ENCODE measurements at places on chromosomes 7 and 10.

DNA sequence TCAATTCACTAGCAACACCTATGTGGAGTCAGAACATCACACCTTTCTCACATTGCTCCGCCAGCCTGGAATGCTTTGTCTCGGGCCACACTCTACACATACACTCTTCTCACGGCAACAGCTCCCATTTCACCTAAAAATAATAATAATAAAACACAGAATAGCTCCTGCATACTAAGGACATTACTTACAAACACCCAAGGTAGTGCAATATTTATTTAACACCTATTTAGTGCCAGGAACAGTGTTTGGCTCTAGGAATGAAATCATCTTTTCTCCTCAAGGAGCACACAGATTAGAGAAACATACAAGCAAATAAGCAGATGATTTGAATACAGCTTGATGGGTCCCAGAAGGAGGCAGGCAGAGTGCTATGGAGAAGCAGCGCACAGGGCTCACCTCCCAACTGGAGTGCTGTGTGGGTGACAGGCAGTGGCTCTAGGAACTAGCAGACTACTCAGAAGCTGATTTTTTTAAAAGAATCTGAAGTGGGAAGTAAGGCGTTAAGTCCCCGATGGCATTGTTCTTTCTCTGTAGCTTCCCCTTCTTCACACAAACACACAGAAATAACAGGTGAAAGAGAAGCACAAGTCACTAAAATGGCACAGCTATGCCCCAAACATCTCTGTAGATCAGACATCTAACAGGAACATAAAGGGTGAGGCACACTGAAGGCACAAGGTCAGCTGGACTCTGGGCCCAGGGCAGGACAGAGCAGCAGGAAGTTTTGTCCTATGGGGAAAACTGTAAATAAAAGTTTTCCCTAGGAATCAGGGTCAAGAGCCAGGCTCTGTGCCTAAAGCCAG lies 16.7 kb downstream of the USP6NL start:
- no peak for DNase-seq

DNA sequence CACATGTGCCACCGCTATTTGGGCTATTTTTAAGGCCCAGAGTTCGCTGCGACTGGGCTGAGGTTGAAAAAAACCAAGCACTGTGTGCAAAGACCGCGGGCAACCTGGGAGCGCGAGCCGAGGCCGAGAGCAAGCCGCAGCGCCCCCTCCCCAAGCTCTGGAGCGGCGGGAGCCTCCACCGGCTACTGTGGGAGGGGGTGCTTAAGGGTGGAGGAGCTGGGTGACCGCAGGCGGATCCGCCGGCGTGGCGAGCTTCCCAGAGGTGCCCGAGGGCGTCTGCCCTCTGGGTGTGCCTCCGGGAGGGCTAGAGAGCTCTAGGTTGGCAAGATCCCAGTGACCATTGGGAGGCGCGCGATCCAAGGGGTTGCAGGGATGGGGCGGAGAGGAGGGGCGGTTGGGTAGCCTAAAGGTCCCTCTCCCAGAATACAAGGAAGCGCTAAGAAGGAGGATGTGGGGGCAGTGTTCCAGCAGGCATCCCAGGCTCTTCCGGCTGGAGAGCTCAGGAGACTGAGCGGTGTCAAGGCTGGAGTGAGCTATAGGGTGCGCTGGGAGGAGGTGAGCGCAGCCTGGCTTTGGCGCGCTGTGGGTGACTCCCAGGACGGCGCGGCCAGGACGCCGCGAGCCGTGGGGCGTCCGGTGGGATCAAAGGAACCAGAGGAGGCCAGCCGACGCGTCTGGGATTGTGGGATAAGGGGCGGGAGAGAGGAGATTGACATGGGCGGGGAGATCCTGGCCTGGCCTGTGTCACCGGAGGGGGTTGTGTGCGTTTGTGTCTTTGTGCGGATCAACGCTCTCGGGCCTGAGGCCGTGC lies 8.0 kb downstream of the DLX5 start:
- DNase-seq: no peak

- DNase-seq: no peak
Observed at GRCh38 chr10:128973221-128973620, 493.8 kb upstream of the MGMT start.

- no peak for DNase-seq
Observed at GRCh38 chr7:151663382-151664100, 143.8 kb upstream of the RHEB start.

- no peak for DNase-seq
Observed at GRCh38 chr10:75396631-75397495, 4.7 kb downstream of the ZNF503 start.

DNA sequence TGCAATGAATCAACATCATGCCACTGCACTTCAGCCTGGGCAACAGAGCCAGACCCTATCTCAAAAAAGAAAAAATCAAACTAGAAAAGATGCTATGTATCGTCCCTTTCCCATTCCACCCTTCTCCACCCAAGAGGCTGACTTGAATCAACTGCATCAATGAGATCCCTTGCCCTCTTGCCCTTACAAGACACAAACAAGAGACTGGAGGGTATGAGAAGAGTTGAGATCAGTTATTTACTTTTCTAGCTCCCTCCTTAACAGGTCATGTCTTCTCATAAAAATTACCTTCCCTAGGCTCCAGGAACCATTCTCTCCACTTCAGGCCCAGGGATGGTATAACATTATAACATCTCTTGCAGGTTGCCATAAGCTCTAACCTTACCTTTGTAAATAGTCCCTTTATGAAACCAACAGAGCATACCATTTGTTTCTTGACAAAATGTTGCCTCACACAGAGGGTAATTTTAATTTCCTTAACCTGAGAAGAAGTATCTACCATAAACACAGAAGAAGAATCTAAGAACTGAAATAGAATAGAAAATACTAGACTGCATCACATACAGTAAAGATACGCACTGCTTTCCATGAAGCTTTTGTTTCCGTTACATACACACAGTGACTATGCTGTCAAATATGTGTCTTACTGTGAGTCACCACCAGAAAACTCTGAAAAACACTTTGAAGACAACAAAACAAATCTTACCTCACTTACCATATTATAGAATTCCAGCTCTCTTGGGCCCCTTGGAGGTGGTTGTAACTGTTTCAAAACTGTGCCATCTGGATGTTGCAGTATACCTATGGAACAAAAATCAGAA lies 30.5 kb downstream of the IPMK start:
- peak; percentile 8 for DNase-seq

GRCh38 chr10:676178-676577 lies 13.3 kb downstream of the DIP2C start:
- no peak for DNase-seq

- DNase-seq: no peak
Observed at GRCh38 chr10:51433949-51434475, 265.4 kb downstream of the CSTF2T start.

GRCh38 chr10:61486738-61487396 lies 33.7 kb upstream of the TMEM26 start:
- no peak for DNase-seq

- DNase-seq: no peak
Observed at GRCh38 chr10:48365668-48366067, 59.2 kb downstream of the MAPK8 start.

DNA sequence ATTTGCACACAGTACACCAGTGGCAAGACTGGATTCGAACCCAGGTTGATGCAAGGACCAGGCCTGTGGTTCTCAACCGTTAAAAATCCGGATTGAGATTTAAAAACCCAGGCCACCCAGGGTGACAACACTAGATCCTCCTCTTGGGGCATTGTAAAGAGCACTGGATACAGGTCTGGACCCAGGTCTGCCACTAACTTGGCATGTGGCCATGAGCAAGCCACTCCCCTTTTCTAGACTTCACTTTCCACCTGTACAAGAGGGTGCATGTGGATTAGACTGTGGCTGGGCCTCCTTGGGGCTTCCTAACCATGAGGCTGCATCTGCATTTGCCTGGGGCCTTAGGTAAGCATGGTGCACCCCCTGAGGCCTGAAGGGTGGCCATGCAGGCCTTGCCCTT lies 21.7 kb upstream of the SLC29A3 start:
- no peak for DNase-seq

DNA sequence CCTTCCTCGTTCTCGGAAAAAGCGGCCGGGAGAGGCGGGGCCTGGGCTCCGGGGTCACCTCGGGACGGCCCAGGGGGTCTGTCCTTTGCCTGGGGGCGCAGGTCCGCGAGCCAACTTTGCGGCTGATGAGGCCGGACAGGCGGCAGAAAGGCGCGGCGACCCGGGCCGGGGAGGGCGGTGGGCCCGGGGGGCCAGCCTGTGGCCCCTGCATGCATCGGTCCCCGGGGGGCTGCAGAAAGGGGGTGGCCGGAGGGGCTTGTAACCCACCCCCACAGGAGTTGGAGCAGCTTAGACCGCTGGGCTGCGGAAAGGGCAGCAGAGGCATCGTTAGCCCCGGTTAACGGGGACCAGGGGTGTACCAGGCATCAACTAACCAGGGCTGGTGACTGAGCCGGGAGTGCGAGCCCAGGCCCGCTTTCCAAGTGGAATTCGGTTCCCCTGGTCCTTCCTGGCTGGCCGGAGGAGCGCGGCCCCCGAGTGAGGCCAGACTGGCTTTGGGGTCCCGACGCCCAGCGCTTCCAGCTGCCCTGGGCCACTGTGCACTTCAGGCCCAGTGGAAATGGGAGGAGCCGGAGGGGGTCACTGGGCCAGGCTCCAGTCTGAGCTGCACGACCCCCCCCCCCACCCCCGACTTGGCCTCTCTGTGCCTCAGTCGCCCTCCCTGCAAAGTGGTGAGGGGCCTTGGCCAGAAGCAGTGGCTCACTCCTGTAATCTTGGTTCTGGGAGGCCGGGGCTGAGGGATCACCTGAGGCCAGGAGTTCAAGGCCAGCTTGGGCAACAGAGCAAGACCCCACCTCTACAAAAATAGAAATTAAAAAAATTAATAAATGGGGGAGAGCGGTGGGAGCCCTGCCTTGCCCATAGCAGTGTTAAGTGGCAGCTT lies 919 bp downstream of the SLC29A4 start:
- DNase-seq: peak; percentile 38

DNA sequence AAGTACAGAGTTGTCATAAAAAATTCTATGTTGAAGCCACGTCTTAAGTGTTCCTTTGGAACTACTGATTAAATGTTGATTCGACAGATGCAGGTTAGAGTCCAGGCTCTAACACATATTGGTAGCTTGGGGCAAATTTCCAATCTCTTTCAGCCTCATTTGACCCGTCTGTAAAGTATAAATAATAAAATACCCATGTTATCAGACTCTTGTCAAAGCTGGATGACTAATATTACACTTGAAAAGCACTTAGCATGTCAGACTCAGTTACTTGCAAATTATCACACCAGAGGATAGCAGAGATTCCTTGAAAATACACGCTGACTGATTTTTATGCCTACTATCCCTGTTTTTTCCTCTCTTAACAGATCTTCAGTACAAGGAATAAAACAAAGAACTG lies 18.1 kb upstream of the MACC1 start:
- DNase-seq: no peak

- no peak for DNase-seq
Observed at GRCh38 chr10:87987206-87987605, 123.8 kb downstream of the PTEN start.

DNA sequence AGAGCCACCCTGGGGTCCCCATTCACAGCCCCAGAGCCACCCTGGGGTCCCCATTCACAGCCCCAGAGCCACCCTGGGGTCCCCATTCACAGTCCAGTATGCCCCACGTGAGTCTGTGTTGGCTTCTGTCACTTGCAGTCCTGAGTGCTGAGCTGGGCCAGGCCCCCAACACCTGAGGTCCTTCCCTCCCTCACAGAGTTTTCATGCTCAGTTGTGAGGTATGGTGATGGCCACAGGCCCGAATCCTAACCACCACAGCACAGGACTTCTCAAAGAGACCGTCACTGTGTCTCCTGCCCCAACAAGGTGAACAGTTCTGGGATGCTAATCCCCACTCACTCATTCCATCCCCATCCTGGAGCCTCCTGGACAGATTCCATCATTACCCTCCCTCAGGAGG lies 239.2 kb downstream of the PTPRN2 start:
- no peak for DNase-seq

- DNase-seq: peak; percentile 25
Observed at GRCh38 chr7:128021366-128021765, 9.9 kb downstream of the LRRC4 start.

GRCh38 chr7:116500078-116500853 lies 728 bp downstream of the CAV2 start:
- DNase-seq: peak; percentile 39

DNA sequence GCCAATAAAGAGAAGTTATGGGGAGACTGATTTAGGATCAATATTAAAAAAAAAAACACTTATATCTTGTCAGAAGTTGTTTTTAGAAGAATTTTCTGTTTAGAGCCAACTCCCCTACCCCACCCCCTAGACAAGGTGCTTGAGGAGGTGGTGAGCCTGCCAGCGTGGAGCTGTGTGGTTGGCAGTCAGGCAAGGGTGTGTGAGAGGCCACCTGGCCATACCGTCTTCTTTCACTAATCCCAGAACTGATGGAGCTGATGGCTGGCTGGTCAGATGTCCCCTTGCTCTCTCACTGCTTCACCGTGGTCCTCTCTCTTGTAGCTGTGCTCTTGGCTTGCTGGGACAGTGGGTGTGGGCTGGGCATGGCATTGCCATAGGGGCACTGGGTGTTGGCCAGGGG lies 34.3 kb downstream of the NACAD start:
- no peak for DNase-seq

- DNase-seq: no peak
Observed at GRCh38 chr7:44217852-44218402, 17.1 kb downstream of the YKT6 start.

DNA sequence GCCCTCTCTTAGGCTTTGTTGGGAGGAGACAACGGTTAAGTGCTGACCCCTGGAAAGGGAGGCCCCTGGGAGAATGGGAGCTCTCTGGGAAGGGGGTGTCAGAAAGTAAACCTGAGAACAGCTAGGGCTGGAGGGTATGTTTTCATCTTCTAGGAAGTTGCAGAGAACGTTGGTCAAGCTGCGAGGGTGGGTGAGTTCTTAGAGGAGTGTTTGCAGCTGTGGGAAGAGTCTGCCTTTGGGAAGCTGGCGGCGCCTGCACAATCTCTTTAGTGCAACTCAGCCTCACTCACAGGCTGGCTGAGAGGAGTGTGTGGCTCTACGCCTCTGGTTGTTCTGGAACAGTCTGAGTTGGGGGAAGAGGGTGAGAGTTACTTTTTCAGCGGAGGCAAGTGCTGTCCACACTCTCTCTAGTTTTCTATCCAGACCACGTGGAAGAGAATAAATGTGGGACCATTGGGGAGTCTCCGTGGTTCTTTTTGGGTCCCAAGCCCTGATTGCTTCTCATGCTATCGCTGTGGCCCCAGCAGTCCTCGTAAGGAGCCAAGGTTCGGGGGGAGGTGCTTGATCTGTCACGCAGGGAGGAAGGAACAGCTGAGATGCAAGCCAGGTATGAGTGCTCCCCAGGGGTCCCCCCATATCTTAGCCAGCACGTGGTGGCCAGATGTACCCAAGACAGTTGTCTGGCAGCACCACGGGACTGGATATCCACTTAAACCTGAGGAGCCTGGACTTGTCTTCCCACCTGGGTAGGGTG lies 237.2 kb downstream of the BUB3 start:
- no peak for DNase-seq

DNA sequence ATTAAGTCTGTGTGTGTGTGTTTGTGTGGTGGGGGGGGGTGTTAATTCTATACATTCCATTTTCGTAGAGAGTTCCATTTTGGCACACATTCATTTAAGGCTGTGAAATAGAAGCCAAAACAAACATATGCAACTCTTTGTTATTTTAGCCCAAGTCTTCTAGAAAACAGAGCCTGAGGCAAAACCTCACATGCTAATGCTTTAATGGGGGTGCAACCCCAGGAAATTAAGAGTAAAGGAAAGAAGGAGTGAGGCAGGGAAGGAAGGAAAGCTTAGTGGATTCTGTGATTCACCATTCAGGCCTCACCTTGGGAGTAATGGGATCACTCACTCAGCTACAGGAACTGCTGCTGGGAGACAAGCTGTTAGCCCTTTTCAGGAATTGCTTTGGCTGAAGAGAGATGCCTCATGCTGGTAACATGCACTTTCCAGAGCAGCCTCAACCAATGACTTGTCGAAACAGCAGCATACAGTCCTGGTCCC lies 73.0 kb upstream of the CTTNBP2 start:
- DNase-seq: no peak

- DNase-seq: peak; percentile 59
Observed at GRCh38 chr7:6558837-6559236, 7.6 kb upstream of the GRID2IP start.
